ENCODE measurements at places on chromosomes 3 and 15.
A peak's percentile ranks its signal among the peaks of the same experiment; 100 is the strongest.

DNA sequence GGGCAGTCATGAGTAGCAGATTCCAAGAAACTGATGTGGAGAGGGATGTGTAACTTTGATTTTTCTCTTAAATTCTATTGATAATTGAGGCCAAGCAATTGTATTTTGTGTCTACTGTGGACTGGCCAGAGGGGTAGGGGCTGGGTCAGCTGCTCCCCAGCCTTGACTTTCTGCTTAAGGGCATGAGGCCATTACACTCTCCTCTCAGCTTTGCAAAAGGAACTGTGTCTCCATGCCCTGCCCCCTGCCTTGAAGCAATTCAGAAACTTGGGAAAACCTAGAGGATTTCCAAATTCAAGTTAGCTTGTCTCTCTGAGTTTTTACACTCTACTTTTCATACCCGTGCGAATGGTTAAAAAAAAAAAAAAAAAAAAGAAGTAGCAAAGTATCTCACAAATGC, 38.6 kb downstream of the ONECUT1 start:
- no peak for ATAC-seq

GRCh38 chr3:153445817-153446216, 283.8 kb downstream of the RAP2B start:
- no peak for ATAC-seq

GRCh38 chr3:59153648-59154047, 103.8 kb upstream of the CFAP20DC start:
- no peak for ATAC-seq

- no peak for ATAC-seq
These were observed 15.4 kb downstream of the CRTC3 start for GRCh38 chr15:90545095-90545494.

GRCh38 chr3:139318431-139318816, 25.4 kb upstream of the MRPS22 start:
- no peak for ATAC-seq

DNA sequence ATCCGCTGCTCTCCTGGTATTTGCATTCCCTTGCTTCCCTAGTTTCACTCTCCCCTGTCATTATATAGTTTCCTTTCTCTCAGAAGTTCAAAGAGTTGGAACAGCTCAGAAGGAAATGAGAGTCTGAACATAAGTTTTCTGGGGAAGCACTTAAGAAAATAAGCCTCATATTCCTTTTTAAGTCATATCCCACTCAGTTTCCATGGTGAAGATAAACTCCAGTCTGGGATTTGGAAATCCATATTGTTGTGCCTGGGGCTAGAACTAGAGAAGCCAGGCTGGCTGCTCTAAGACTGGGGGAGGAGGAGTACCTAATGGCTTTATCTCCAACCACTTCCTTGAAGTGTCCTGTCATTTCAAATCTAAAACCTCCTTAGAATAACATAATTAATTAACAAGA, 134.2 kb upstream of the ALCAM start:
- no peak for ATAC-seq

- no peak for ATAC-seq
These were observed 327.3 kb upstream of the TLE3 start for GRCh38 chr15:70424937-70425411.

DNA sequence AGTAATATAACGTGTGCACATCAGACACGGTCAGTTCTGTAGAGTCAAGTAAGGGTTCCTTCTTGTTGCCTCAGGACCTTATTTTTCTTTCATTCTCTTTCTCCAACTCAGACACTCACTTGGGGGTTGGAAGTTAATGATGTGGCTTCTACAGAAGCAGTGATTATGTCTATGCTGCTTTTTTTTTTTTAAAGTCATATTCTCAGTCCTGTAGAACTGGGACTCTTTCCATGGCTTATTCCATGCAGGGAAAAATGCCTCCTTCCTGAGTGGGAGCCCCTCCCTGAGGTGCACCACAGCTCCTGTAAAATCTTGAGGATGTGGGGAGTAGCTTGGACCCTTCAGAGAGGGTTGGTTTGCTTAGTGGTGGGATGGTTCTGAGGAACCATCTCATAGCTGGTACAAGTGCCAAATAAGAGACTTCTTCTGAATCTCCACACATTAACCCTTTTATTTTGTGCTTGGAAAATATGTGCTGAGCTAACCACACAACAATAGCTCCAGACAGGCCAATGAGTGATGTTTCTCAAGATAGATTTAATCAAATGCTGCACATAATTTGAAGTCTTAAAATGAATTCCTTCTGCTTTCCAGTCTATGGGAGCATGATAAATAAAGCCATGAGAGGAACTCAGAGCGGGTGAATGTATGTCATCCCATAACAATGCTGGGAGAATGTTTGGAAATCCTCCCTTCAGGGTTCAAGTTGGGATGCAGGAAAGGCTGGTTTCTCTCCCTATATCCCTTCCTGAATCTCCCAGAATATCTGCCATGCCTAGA, 23.3 kb upstream of the FSTL1 start:
- ATAC-seq = no peak

- ATAC-seq = no peak
These were observed 15.0 kb downstream of the GTF2A2 start for GRCh38 chr15:59642351-59642750.

GRCh38 chr3:146472611-146473010, 3.2 kb upstream of the PLSCR2 start:
- ATAC-seq = no peak

DNA sequence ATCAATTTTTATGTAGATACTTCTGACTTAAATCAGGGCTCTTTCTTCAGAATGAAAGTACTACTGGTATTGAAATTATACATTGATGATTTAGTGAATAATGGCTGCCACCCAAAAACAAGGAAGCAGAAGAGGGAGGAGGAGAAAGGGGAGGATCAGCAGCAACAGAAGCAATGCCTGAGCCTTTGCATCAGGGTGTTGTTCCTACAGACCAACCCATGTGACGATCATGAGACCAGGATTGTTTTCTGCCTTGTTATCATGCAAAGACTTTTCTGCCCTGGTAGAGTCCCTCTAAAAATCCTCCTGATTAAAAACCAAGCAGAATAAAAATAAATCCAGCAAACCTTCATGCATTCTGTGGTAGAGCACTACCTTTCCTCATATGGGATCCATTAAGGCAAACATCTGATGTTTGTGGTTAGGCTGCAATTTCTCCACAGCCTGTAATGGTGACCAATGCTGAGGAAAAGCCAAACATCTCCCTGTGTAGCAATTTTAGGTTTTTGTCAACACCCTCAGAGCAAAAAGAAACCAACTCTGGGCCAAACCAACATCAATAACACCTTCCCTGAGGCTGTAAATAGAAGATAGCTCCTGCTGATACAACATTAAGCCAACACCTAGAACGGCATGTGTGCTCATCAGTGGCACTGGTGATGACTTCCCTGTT, 191.7 kb downstream of the ATP8B4 start:
- no peak for ATAC-seq

GRCh38 chr3:8223766-8224165, 277.9 kb upstream of the LMCD1 start:
- no peak for ATAC-seq

- ATAC-seq = no peak
These were observed 50.3 kb downstream of the EMC4 start for GRCh38 chr15:34275154-34275553.

DNA sequence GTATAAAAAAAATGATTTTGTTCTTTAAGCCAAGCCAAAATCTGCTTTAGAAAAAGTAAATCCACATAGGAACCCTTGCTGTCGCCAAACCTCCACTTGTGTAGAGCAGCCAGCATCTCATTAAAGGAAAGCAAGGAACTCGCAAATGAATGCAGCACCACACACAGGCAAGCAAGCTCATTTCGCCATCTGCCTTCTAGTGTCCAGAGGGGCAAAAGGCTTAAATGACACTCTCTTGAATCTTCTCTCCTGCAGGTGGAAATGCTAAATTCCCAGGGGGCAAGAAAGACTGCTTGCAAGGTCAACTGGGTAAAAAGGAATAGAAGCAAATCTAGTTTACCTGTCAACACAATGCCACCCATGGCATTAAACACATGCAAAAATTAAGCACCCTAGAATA, 2.4 kb downstream of the MB21D2 start:
- ATAC-seq = no peak

DNA sequence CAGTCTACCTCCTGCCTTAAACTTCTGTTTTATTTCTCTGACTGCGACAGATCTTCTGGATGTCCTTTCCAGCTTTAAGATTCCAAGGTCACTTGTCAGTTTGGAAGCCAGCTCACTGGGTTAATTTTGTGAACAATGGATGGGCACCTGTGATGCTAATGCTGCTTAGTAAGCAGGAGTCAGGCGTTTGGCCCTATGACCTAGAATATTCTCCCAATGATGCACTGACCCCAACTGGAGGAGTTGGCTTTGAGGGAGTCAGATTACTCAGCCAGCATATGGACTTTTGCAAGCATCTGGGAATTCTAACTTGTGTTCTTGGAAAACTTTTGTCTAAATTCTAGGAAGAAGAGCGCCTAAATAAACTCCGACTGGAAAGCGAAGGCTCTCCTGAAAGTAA, 28.1 kb downstream of the HACD3 start:
- ATAC-seq = no peak

- no peak for ATAC-seq
These were observed 36.6 kb downstream of the ATP2B2 start for GRCh38 chr3:10468613-10469354.

DNA sequence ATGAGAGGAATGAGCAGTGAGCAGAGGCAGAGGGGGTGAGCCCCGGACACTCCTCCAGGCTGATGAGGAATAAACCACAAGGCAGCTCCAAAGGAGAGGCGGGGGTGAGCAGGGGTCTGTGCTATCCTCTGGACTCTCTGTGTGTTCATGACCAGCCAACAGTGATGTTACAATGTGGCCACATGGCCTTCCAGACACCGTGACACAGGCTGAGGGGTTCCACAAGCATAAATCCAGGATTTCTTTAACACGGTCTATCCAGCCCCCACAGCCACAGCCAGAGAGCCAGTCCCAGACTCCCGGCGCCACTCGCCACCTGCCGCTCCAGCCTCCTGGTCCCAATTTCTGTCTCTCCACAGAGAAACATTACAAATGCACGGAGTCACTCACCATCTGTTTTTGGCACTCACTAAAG, 24.4 kb downstream of the XXYLT1 start:
- ATAC-seq = no peak

GRCh38 chr3:31421314-31422048, 111.2 kb upstream of the STT3B start:
- ATAC-seq = no peak

DNA sequence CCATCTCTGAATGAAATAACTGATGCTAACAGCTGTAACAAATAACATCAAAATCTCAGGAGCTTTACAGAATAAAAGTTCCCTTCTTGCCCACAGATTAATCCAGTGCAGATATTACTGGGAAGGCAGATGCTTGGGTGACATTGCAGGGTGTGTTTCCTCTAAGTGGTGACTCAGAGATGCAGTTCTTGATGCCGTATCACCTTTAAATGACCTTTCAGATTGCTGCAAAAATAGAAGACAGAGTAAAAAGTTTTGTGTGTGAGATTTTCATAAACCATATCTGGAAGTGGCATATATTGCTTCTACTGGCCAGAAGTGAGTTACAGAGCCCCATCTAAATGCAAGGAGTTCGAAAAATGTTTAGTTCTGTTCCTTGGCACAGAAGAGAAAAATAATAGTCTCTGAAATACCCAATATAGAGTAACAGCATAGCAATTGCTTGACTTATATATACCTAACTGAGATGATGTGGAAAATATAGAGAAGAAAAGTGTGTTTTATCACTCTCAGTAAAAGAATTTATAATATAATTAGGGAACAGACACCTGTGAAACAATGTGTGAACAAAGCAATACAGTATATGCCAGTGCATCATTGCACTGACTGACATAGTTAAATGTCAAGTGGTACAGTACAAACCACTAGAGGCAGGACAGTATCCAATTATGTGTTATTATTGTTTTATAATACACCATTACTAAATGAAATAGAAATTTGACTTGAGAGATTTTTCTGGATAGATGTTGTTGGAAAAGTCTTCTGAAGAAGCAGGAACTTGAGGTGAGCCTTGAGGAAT, 430.7 kb upstream of the CBLB start:
- ATAC-seq = peak; percentile 71

DNA sequence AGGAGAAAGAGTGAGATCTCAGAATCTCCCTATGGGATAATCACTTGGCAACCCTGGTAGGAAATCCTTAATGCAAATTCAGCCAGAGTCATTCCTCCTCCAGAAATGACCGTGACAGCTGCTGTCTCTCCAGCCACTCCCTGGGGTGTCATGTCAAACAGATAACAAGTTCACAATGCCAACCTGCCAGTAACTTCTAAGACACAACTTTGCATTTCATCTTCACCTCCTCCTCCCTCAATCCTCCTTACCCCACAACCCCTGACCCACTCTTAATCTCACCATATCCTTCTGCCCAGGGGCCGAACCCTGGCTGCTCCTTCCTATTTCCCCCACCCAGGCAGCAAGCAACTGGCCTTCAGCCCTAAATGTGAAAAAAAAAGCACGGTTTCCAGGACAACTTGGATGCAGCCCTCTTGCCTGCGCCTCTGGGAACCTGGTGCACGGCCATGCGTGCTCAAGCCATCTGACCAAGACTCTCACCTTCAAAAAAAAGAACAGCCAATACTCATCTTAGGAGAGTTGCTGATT, 166.0 kb downstream of the NTRK3 start:
- ATAC-seq = no peak

- ATAC-seq = no peak
These were observed 169.9 kb upstream of the TSC22D2 start for GRCh38 chr3:150238048-150238802.

DNA sequence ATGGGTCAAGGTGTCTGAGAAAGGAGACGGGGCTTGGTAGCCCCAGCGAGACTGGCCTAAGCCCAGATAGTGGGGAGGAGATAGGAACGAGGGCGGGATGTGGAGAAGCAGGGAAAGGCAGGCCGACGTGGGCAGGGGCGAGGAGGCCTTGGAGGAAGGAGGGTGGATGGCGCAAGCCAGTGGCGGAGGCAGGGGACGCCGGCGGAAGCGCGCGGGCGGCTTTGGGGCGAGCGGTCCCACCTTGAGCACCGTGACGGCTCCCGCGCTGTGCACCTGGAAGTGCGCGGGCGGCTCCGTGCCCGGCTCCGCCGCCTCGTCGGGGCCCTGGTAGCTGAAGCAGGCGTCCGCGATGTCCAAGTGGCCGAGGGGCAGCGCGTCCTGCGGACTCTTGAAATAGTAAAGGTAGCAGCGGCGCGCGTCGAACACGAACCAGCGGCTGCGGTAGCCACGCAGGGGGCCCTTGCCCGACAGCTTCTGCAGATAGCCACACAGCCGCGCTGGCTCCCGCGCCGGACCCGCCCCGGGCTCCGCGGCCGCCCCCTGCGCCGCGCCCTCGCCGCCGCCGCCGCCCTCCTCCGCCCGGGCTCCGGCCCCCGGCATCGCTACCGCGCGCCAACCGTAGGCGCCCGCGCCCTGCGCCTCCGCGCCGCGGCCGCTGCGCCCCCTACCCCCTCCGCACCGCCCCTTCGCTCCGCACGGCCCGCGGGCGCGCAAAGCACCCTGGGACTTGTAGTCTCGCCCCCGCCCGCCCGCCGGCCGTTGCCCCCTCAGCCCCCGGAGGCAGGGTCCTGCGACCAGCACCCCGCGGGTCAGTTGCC, at the start of gene TBC1D2B:
Gene TBC1D2B (minus strand): TSS at position 659 of the 818 bp plus-strand sequence. CDS start 59 bp downstream, at position 600.
- peak; percentile 92 for ATAC-seq

DNA sequence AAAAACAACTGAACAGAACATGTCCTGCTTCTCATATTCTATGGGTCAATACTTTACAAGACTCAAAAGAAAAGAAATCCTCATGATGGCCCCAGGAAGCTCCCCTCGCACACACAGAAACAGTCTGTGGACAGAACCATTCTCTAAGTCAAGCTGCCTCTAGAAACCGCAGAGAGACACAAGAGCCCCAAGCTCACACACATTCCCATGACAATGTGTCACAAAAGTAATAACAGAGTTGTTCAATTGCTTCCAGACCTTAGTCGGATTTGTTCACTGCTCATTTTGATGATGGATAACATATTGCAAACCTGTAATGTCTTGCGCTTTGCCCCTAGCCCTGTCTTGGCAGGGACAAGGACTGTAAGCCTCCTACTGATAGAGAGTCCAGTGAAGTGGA, 60.9 kb downstream of the UMPS start:
- peak; percentile 34 for ATAC-seq

GRCh38 chr3:172659246-172660002, 51.4 kb downstream of the NCEH1 start:
- ATAC-seq = no peak
